Stimulated activated CD8-positive, alpha-beta memory T cell treated with anti-CD3 and anti-CD28 coated beads, Interleukin-7, amount 100 ng/mL, for 48 hours (primary cell): ENCODE measurements at places on chromosomes 16 and 17.

GRCh38 chr17:42895185-42895555, 5.4 kb upstream of the G6PC1 start:
- no peak for DNase-seq

- DNase-seq = no peak
Measured at GRCh38 chr16:64269756-64270155, 852.1 kb downstream of the CDH11 start.

- DNase-seq = no peak
Measured at GRCh38 chr17:74603746-74604145, 11.7 kb upstream of the CD300LD start.

DNA sequence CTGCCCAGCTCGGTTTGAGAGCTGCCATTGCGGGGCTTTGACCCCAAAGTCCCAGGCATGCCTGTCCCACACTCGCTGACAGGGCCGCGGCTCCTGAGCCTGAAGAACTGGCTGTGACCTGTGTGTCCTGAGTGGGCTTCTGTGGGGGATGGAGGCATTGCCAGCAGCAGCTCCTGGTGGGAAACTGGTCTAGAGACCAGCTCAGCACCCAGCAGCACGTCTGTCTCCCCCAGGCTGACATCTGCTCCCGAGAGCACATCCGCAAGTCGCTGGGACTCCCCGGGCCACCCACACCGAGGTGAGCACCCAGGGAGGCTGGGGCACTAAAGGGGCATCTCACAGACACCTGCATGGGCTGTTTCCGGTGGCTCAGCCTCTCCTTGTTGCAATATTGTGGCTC, 13.4 kb downstream of the ENDOV start:
- DNase-seq = no peak

GRCh38 chr17:60305141-60305540, 86.8 kb downstream of the USP32 start:
- DNase-seq = no peak
